ENCODE measurements at places on chromosomes 3 and 15. TPM values are rescaled to one million over a fixed set of nuclear protein-coding genes. Genes with fewer than 3 reads are reported as not detected.
A peak's percentile ranks its signal among the peaks of the same experiment; 100 is the strongest.

Gene FBXO40
- not detected for total RNA-seq

Gene WDR93
- 0.22 TPM for total RNA-seq

Gene CLDN18
- not detected for total RNA-seq

GRCh38 chr15:49877117-49877872 is 241.7 kb downstream of the ATP8B4 start:
- DNase-seq: no peak

GRCh38 chr3:66165660-66166059 is 55.1 kb upstream of the SLC25A26 start:
- no peak for DNase-seq

- DNase-seq: no peak
These were observed 724.2 kb downstream of the NSUN3 start for GRCh38 chr3:94787066-94787465.

GRCh38 chr3:56042326-56042951 is 425.8 kb downstream of the ERC2 start:
- peak; percentile 66 for DNase-seq

DNA sequence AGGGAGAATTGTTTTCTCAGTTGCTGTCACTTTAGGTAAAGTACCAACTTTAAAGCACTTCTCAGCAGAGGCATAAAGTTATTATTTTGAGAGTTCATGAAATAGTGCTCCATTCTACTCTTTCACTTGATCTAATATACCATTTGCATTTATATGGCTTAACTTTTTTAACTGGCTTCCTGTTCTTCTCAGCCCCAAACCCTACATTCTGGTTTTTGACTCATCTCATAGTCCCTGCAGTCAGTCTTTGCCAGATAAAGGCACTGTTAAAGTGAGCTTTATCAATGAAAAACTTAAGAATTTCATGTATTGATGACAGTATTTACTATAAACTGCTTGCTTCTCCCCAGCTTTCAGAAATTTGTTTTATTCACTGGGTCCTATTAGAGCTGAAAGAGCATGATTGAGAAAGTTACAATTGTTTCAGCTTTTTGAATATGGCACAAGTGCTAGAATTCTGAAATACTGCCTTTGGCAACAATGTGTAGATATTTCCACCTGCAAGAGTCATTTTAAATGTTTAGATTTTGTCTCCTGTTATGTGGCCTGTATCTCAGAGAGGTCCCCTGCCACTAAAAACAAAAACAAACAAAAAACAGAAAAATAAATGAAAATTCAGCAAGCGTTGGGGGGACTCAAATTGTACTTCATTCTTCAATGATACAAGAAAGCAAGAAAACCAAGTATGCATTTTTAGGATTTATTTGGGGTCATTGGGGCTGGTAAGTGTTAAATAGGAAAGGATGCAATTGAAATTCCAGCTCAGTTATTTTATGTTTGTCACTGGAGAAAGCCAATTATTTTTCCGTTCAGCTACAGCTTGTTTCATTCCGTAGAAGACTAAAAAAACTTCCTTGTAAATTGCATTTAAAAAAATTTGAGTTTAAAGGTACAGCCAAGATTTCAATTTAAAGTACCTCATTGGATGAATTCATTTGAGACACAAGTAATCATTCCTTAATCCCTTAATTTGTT is 28.6 kb downstream of the TGFBR2 start:
- no peak for DNase-seq

Data from PC-3 (cell line).